Cerebellar nuclear complex (tissue), 1 donor: ENCODE measurements at places on chromosomes 1 and 21.
A peak's percentile ranks its signal among the peaks of the same experiment; 100 is the strongest.

- no peak for DNase-seq
Observed at GRCh38 chr1:64315402-64315801, 112.0 kb downstream of the UBE2U start.

GRCh38 chr21:41914965-41915364 is 35.8 kb upstream of the PRDM15 start:
- no peak for DNase-seq

- DNase-seq, result no peak
Observed at GRCh38 chr21:17119466-17120297, 393.2 kb upstream of the CXADR start.

- DNase-seq, result peak; percentile 5
Observed at GRCh38 chr1:17405898-17406759, 33.3 kb downstream of the RCC2 start.

DNA sequence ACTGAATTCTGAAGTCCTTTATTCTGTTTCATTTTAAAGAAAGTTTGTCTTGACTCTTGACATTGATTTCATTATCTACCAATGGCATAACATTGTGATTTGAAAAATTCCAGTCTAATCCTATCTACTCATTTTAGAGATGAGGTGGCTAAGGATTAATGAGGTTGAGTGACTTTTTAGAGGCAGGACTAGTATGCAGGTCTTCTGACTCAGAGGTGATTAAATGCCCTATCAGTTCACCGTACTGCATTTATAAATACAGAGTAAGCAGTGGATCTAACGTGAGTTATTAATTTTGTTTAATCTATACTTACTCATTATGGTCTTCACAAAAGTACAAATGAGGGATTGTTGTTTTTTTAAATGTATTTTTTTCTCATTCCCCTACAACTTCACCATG is 277.6 kb downstream of the PTBP2 start:
- DNase-seq, result no peak

GRCh38 chr1:205948039-205948438 is 4.8 kb upstream of the SLC26A9 start:
- no peak for DNase-seq

GRCh38 chr1:177256153-177257075 is 85.7 kb downstream of the BRINP2 start:
- DNase-seq, result no peak

GRCh38 chr1:197062692-197063091 is 4.4 kb downstream of the F13B start:
- DNase-seq, result no peak

DNA sequence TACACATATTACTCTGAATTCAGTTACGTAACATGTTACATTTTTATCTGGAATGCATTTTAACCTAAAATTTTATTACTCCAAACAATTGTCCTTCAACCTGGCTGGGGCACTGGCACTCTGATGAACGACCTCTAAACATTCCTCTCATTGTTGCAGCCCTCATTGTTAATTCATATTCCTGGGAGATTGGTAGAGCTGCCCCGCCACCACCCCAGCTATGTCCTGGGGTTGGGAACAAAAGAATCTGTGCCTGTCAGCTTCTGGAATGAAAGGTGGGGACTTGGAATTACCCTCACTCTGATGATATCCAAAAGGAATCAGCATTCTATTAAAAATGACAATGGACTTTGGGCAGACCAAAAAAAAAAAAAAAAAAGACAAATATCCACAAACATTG is 38.0 kb upstream of the DESI2 start:
- no peak for DNase-seq

DNA sequence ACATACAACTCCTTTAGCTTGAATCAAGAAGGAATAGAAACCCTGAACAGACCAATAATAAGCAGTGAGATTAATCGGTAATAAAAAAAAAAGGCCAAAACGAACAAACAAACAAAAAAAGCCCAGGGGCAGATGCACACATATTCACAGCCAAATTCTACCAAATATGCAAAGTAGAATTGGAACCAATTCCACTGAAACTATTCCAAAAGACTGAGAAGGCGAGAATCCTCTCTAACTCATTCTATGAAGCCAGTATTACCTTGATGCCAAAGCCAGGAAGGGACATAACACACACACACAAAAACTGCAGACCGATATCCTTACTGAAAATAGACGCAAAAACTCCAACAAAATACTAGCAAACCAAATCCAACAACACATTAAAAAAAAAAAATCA is 161.6 kb downstream of the ASTN1 start:
- DNase-seq, result no peak

GRCh38 chr1:160811147-160811546 is 15.2 kb downstream of the LY9 start:
- DNase-seq, result no peak

GRCh38 chr1:30597711-30598110 is 125.7 kb downstream of the MATN1 start:
- DNase-seq, result no peak

DNA sequence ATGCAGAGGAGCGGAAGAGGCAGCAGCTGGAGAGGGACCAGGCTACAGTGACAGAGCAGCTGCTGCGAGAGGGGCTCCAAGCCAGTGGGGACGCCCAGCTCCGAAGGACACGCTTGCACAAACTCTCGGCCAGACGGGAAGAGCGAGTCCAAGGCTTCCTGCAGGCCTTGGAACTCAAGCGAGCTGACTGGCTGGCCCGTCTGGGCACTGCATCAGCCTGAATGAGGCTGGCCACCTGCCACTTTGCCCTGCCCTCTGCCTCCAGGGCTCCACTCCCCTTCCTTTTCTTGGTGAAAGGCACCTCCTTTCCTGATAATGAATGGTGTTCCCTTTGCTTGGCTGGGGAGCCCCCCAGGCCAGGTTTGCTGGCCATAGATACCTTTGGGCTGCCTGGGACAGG is 3.3 kb upstream of the HMGN2 start:
- DNase-seq, result no peak

DNA sequence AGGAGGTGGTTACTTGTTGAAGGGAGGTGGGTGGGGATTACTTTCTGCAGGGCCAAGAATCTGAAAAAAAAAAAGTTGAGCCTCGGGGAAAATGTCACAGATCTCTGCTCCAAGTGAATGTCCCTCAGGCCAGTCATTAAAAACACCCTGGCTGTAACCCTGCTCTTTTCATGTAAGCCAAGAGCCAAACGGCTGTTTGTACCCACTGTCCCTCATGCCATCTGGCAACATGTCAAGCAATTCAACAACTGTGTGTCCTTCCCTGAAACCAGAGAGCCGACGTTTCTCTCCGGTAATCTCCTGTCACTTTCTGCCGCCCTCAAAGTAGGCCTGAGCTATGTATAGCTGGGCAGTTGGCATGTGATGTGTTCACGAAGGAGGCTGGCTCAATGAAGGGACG is 14.7 kb downstream of the CASQ2 start:
- no peak for DNase-seq

GRCh38 chr1:165854101-165854845 is 26.9 kb downstream of the UCK2 start:
- no peak for DNase-seq

DNA sequence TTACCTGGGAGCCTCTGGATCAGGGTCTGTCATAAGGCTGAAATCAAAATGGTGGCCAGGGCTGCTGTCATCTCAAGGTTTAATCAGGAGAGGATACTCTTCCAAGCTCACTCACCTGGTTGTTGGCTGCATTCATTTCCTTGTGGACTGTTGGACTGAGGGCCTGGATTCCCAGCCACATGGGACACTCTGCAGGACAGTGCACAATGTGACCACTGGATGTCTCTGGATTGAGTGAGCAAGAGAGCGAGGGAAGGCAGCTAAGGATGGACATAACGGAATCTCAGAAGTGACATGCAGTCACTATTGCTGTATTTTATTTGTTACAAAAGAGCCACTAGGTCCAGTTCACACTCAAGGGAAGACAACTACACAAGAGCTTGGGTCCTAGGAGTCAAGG is 229.1 kb downstream of the S1PR1 start:
- DNase-seq, result no peak

GRCh38 chr1:172960019-172960418 is 90.7 kb downstream of the TNFSF18 start:
- DNase-seq, result no peak

DNA sequence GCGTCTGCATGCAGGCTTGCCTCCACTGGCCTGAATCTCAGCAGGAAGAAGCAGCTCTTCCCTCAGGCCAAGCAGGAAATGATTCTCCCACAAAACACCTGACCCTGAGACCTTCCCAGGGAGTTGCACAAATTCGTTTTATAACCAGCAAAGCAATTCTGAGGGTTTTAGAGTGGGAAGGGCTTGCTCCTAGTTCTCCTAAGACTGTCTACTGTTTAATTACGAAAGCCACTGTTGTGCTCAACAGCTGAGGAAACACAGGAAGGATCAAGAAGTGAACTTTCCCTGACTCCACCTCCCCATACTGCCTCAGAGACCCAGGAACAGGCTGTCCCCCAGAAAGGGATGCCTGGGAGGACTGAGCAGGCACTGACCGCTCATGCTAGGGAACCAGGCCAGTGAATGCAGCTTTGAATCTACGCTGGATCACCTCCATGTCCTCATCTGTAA is 37.0 kb upstream of the PUM1 start:
- no peak for DNase-seq

DNA sequence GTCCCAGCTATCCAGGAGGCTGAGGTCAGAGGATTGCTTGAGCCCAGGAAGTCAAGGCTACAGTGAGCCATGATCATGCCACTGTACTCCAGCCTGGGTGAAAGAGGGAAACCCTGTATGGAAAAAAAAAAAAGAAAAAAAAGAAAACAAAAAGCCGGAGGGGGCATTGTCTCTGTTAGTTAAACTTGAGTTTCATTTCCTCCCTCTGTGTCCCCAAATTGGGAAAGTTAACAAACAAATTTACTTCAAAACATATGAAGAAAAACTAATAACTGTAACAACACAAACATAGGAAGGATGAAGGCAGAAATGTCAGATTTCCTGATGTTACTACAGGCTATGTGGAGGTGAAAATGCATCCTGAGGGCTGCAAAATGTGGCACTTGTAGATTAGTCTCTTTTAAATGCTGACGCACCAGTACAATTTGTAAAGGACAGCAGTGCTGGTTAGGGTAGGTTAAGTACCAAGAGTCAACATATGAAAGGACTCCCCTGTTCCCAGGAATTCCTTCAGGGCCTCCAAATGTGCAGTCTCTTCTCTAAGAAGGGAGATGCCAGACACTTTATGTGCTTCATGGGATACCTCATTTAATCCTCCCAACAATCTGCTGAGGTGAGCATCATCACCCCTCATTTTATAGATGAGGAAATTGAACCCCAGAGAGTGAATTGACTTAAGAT is 52.9 kb downstream of the DEGS1 start:
- no peak for DNase-seq

DNA sequence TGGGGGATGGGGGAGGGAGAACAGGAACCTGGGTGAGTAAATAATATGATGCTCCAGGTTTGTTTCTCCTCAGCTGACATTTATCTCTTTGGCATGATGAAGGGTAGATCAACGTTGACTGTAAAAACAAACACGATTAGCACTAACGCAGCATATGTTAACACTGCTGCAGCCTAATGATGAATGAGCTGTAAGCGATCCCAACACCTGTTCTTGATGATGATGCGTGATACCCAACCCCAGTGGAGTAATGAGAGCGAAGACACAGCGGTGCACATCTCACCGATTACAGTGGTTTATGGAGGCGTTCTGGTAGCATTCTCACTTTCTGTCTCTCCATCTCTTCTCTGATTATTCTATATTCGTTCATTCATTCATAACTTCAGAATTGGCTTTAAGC is 640.4 kb downstream of the USP25 start:
- no peak for DNase-seq

DNA sequence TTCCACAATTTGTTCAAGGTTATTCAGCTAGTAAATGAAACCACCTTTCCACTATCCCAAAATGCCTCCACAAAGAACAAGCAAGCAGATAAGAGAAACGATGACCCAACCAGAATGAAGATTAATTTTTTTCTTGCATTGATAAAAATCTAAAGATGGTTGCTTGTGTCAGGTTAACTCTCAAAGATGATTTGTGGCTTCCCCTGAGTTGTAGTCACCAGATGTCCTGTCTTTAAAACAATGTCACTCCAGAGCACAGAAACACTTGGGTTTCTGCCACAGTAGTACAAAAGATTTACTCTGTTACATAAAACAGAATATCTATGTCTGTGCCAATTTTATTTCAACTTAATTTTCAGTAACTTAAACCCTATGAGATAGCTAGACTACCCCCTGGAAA is 11.4 kb upstream of the CCDC17 start:
- no peak for DNase-seq

DNA sequence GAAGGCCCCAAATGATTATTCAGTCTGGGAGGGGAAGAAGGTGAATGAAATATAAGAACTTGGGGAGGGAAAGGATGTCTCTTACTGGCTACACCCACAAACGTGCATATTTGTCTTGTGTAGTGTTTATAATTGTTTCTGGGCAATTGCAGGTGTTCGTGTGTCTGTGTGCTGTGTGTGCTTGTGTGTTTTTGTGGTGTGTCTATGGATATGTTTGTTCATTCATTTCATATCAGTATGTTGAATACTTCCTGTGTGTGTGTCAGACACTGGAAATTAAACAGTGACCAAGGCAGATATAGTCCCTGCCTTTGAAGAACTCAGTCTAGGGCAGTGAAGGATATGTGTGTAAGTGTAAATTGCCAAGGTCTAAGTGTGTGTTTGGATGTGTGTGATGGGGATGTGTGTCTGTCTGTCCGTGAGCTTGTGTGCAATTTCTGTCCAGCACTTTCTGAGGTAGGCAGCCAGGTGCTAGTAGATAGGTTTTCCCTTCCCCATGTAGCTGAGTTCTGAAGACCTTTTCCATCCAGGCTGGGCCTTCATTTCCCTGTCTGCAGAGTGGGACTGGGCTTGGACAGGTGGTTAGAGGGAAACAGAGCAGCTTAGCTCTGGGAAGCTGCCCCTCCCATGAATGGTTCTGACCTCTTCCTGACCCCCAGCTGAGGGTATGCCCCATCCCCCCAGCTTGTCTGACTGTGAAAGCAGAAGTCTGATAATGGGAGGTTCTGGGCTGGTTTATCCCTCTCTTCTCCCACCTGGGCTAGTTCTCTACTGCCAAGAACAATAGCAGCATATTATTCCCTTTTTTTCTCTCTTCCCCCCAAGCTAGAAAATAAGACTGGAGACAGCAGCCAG is 3.8 kb downstream of the AGO1 start:
- no peak for DNase-seq

DNA sequence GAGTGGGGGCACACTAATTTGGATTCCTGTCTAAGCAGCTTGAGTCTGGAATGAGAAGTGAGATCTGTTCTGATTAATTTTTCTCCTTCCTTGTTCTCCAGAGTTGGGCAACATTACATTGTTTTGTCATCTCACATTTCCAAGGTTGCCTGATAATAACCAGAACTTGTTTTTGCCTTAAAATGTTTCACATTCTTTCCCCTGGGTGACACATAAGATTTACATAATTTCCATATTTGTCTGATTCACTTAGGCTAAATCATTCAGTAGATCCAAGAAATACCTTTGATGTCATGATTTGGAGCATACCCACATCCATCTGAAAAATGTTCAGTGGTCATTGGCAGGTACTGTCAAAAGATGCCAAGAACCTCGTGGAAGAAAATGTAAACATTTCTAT is 60.3 kb downstream of the XCL2 start:
- no peak for DNase-seq
